ENCODE measurements at places on chromosomes 6 and 20.

GRCh38 chr20:63898882-63899558 is 4.1 kb downstream of the DNAJC5 start:
- no peak for DNase-seq

GRCh38 chr6:42958125-42958524 is 2.4 kb upstream of the GNMT start:
- no peak for DNase-seq

DNA sequence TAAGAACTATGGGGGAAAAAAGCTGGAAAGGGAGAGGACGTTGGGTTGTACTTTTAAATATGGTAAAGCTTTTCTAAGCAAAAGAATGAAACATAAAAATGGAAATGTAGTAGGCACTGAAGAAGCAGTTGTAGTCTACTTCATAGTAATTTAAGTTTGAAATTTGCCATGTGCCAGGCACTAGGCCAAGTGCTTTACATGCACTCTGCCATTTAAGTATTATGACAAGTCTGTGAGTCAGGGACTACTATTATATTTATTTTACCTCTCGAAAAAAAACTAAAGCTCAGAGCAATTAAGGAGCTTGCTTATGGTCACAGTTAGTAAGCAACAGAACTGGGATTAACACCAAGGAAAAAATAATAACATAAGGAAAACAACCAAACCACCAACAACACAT is 257.8 kb downstream of the GMDS start:
- no peak for DNase-seq

GRCh38 chr6:142773324-142773723 is 171.7 kb downstream of the HIVEP2 start:
- peak; percentile 61 for DNase-seq

- DNase-seq: no peak
These were observed 101.4 kb upstream of the AGPAT4 start for GRCh38 chr6:161374971-161375873.

- no peak for DNase-seq
These were observed 81.9 kb downstream of the GINS1 start for GRCh38 chr20:25489221-25489871.

- no peak for DNase-seq
These were observed 239.7 kb downstream of the ADGRB3 start for GRCh38 chr6:68874747-68875146.

GRCh38 chr6:47169785-47170616 is 127.9 kb upstream of the ADGRF1 start:
- no peak for DNase-seq

GRCh38 chr6:31965700-31966099 is 6.2 kb downstream of the DXO start:
- DNase-seq: no peak

GRCh38 chr6:23091795-23092194 is 522.4 kb downstream of the HDGFL1 start:
- DNase-seq: no peak

DNA sequence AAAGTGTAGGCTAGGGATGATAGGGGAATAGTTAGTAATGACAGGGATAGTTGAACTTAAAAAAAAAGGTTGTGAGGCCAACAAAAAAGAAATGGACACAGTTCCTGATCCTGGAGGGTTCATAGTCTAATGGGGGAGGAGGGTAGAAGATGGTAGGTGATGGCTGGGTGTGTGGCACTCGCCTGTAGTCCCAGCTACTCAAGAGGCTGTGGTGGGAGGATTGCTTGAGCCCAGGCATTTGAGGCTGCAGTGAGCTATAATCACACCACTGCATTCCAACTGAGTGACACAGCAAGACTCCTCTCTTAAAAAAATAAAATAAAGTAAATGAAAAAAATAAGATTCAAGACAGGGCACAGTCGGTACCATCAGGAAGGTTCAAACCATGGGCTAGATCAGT is 2.4 kb upstream of the MICB start:
- DNase-seq: no peak

GRCh38 chr20:47777220-47777619 is 8.1 kb downstream of the SULF2 start:
- DNase-seq: no peak

GRCh38 chr20:48008850-48009515 is 223.7 kb upstream of the SULF2 start:
- DNase-seq: no peak

DNA sequence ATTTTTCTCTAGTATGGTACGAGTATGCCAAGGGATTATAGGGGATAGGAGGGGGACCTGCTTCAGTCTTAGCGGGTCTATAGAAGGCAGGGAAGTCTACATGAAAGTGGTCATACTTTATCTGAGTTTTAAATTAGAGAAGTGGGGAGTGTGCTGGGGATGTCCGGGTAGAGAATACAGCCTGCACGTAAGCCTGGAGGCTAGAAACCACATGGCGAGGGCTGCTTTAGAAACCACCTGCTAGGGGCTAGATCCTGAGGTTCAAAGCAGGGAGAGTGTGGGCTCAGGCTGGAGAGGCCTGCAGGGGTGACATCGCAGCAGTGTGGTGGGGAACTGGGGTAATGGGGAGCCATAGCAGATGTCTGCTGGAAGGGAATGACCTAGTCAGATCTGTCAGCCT is 85.2 kb downstream of the VEGFA start:
- no peak for DNase-seq

GRCh38 chr6:33668914-33669313 is 42.6 kb downstream of the UQCC2 start:
- DNase-seq: peak; percentile 91

GRCh38 chr20:19428324-19428723 is 215.9 kb downstream of the SLC24A3 start:
- no peak for DNase-seq

GRCh38 chr6:142192343-142192742 is 45.3 kb downstream of the VTA1 start:
- DNase-seq: no peak

- no peak for DNase-seq
These were observed 34.1 kb downstream of the CDYL start for GRCh38 chr6:4809999-4810918.

DNA sequence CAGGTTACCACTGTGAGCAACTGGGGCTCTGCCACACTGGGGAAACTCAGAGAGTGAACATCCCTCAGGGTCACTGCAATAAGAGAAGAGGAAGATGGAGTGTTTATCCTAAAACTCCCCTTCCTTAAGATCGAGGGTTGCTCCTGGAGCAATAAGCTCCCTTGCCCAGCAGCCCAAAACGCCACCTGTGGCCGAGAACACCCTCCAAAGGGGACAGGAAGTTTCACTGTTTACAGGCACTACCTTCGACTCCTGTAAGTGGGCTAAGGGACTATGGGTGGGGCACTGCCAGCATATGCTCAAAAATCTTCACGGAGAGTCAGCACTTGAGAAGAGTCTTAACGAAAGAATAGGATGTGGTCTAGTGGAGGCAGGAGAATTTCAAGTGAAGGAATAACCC is 132.5 kb downstream of the FAXC start:
- DNase-seq: no peak

GRCh38 chr20:12482661-12483060 is 526.1 kb upstream of the SPTLC3 start:
- DNase-seq: no peak

GRCh38 chr6:3578981-3579380 is 122.1 kb upstream of the SLC22A23 start:
- peak; percentile 26 for DNase-seq

DNA sequence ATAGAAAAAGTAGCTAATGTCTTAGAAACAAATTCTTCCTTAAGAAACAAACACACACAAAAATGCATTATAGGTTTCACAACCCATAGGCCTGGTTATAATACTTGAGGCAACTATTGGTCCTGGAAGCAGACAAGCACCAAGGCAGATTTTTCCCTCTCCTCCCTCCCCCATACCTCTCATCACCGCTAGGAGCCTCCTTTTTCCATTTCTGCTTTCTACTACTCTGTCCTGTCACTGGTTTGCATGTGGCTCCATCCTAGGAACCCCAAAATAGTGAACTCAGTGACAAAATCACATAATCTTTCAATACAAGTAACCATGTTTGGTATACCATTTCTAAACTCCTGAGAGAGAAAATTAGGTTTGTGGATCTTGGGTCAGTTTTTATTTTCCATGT is 66.1 kb downstream of the HMGCLL1 start:
- DNase-seq: no peak
